ENCODE measurements at places on chromosomes 4 and X.
A peak's percentile ranks its signal among the peaks of the same experiment; 100 is the strongest.

DNA sequence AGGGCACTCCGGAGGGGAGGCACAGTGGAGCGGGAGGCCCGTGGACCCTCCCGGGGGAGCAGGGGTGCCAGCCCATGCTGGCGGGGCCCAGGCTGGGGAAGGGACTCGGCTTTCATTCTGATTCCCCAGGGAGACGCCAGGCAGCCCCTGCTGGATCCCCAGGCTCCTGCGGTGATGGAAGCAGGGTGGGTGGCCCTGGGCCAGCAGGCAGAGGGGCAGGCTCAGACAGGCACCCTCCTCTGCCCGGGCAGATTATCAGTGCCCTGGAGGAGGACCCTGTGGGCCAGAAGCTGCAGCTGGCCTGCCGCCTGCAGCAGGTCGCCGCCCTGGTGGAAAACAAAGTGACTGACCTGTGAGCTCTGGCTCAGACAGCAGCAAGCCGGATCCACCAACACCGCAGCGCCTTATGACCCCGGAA is 2.1 kb upstream of the SRPK3 start:
- H3K27me3 ChIP-seq, result peaks cover 9% of the 10 kb centered on the region
- no peak overlapping the region for H3K27ac ChIP-seq
- peaks cover 2% of the 10 kb centered on the region for H3K4me1 ChIP-seq
- peaks cover 2% of the 10 kb centered on the region for H3K36me3 ChIP-seq
- H3K4me3 ChIP-seq, result no peak overlapping the region

GRCh38 chrX:118114971-118115370 is 1.6 kb downstream of the KLHL13 start:
- no peak overlapping the region for H3K27ac ChIP-seq
- H3K4me1 ChIP-seq, result peaks cover 3% of the 10 kb centered on the region
- no peak overlapping the region for H3K4me3 ChIP-seq
- H3K27me3 ChIP-seq, result peaks cover 18% of the 10 kb centered on the region
- peaks cover 4% of the 10 kb centered on the region for H3K36me3 ChIP-seq
- DNase-seq, result no peak

DNA sequence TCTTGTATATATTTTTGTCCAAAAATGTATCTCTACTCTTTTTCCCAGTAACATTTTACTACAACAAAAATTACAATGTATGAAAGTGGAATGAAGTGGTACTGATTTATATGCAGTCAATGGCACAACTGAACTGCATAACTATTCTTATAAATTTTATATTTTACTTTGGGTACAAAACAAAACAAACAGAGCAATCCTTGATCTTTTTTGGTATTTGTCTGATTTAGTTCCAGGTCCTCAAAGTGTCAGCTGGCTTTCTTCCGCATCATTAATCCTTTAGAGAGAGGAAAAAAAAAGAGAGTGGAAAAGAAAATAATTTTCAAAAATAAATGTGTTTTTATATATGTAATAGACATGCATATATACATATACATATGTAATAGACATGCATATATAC is 252.4 kb upstream of the SLIT2 start:
- H3K27me3 ChIP-seq, result no peaks in the 10 kb centered on the region
- no peak overlapping the region for H3K27ac ChIP-seq
- no peaks in the 10 kb centered on the region for H3K4me1 ChIP-seq
- no peaks in the 10 kb centered on the region for H3K36me3 ChIP-seq
- DNase-seq, result no peak
- H3K4me3 ChIP-seq, result no peak overlapping the region

DNA sequence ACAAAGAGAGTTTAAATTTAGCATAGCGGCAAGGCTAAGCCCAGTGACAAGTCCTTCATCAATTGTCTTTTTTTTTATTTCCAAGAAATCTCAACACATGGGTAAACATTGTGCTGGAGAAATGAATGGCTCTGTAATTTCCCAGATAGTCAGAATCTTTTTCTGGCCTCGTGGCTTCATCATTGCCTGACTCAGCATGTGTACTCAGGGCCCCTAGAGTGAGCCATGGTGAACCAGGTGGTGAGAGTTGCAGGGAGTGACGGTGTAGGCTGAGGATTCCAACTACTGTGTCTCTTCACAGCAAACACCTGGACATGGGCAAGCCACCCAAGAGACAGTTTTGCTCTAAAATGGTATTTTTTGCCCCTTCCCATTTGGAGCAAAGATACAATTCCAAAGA is 43.1 kb upstream of the UCP1 start:
- no peak overlapping the region for H3K4me3 ChIP-seq
- H3K27ac ChIP-seq, result no peak overlapping the region
- peaks cover 2% of the 10 kb centered on the region for H3K4me1 ChIP-seq
- H3K27me3 ChIP-seq, result peaks cover 22% of the 10 kb centered on the region
- no peak for DNase-seq

- H3K4me3 ChIP-seq, result no peak overlapping the region
- no peaks in the 10 kb centered on the region for H3K4me1 ChIP-seq
- H3K36me3 ChIP-seq, result no peaks in the 10 kb centered on the region
- no peak for DNase-seq
Measured at GRCh38 chr4:181569553-181569952, 673.6 kb upstream of the TENM3 start.

- no peak overlapping the region for H3K27ac ChIP-seq
- H3K27me3 ChIP-seq, result peaks cover 5% of the 10 kb centered on the region
- no peak overlapping the region for H3K4me3 ChIP-seq
- DNase-seq, result no peak
Measured at GRCh38 chrX:123425471-123425870, 241.4 kb downstream of the GRIA3 start.

GRCh38 chr4:163665521-163666331 is 171.2 kb downstream of the TMA16 start:
- H3K36me3 ChIP-seq, result peaks cover 2% of the 10 kb centered on the region
- DNase-seq, result no peak
- H3K27ac ChIP-seq, result peak overlapping the region; percentile 85
- peaks cover 33% of the 10 kb centered on the region for H3K4me1 ChIP-seq
- no peak overlapping the region for H3K4me3 ChIP-seq

DNA sequence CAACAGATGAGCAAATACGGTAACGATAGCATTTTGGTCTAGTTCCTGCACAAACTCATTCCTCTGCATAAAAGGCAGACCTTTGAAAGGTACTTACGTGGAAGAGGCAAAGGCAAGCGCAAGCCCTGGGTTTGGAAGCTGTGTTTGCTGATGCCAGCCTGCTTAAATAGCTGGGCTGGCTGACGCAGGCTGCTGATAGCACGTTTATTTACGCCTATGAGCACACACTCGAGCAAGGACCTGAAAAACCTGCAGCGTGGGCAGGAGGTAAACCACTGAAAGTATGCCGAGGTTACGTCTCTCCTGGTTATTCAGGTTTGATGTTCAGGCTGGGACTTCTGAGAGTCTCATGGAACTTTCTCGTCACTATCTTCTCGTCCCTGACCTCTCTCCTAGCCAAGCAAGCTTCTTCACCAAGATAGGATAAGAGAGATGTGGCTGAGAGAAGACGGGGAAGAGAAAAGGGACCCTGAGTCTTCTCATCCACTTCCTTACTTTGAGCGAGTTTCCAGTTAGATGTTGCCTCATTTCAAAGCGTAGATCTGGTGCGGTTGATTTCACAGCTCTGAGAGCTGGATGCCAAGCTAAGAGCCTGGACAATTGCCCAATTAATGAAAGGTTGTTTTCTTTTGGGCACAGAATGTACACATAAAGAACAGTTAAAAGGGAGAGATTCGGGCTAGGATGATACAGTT is at the start of gene HOPX:
TSS of gene HOPX (minus strand) at position 139 of the 695 bp plus-strand sequence. CDS start 23,480 bp downstream, outside the sequence.
- peak within 1 kb of the TSS; percentile 81 for H3K4me3 ChIP-seq
- no peak for DNase-seq
- peak within 1 kb of the TSS; percentile 79 for H3K27ac ChIP-seq
- peaks cover 53% of the 10 kb centered on the region for H3K27me3 ChIP-seq

DNA sequence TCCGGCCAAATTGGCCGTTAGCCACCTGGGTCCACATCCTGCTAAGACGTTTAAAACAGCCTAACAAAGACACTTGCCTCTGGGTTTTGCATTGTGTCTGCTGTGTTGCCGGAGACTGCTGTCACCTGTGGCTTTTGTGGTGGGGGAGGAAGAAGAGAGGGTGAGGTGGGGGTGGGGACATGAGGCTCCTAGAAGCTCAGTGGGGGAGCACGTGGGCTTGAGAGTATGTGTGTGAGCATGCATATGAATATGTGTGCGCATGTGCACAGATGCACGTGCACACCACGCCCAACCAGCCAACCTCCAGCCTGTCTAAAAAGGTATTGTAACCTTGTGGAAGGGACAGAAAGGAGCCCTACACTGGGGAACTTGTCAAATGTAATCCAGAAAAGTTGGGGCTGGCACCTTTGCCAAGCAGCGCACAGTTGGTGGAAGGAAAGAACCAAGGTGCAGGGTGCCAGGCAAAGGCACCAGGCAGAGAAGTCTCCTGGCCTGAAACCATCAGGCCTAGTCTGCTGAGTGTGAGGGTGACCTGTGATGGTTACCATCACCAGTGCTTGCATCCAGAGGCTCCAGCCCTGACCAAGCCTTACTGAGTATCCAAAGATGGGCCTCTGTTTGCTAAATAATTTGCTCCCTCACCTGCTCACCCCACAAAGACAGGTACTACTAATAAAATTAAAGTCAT is 10.1 kb upstream of the SASH3 start:
- H3K4me3 ChIP-seq, result peak overlapping the region; percentile 31
- H3K36me3 ChIP-seq, result no peaks in the 10 kb centered on the region
- H3K27me3 ChIP-seq, result no peaks in the 10 kb centered on the region
- peaks cover 24% of the 10 kb centered on the region for H3K4me1 ChIP-seq
- DNase-seq, result peak; percentile 63

DNA sequence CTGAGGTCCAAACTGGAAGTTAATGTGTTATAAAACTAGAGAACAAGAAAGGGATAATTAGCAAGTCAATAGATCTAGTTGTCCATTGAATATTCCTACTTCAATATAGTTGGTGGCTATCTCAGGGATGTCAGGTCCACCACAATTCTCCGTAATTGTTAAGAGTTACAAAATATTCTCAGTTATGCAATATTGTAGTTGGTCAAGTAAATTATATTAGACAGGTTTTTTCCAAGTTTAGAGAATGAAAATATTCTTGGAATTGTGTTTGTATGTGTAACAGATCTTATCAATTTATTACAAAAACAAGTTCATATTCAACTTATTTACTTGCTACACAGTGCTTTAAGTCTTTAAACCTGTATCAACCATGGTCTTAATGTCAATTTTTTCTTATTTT is 547.4 kb downstream of the SPRY1 start:
- H3K4me3 ChIP-seq, result no peak overlapping the region
- H3K27me3 ChIP-seq, result no peaks in the 10 kb centered on the region
- no peak overlapping the region for H3K27ac ChIP-seq

DNA sequence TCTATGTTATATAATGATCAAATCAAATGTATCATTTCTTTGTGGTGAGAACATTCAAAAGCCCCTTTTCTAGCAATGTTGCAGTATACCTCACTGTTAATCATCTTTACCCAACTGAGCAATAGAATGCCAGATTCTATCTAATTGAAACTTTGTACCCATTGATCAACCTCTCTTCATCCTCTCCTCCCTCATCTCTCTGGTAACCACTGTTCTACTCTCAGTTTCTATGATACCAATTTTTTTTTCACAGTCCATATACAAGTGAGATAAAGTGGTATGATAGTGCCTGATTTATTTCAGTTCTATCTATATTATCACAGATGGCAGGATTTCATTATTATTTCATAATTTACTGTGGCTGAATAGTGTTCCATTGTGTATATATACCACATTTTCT is 209.8 kb downstream of the SPCS3 start:
- no peaks in the 10 kb centered on the region for H3K27me3 ChIP-seq
- no peak overlapping the region for H3K27ac ChIP-seq
- no peak for DNase-seq
- H3K4me1 ChIP-seq, result no peaks in the 10 kb centered on the region
- H3K4me3 ChIP-seq, result no peak overlapping the region

DNA sequence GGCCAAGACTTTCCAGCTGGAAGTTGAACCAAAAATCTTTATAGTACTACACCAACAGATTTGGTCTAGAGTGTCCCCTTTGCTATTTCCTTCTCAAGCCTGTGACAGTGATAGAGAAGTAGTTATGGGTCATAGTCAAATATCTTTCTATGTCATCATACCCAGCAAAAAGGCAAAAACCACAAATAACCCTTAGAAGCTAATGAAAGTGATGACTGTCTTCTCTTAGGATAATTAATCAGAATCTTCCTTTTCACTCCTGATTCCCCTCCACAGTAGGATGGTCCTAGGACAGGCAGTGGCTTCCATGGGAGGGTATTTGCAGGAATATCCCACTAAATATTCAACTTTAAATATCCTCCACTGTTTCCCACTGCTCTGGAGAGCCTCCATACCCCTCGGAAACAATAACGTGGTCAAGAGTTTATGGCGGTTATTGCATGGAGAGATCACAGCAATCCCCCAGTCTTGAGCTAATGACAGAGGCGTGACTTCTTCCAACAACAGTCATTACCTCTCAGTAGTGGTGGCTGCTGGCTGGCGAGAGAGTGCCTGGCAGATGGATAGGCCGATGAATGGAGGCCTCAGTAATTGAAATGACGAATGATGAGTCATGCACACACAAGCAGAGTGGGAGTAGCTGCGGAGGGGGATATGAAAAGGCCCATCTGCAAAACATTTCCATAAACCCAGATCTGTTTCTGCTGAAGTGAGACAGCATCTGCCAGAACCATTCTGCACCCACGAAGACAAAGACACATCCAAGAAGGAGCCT is 154.9 kb downstream of the STK32B start:
- no peak for DNase-seq
- no peak overlapping the region for H3K27ac ChIP-seq
- no peaks in the 10 kb centered on the region for H3K4me1 ChIP-seq
- no peaks in the 10 kb centered on the region for H3K27me3 ChIP-seq
- H3K4me3 ChIP-seq, result no peak overlapping the region

DNA sequence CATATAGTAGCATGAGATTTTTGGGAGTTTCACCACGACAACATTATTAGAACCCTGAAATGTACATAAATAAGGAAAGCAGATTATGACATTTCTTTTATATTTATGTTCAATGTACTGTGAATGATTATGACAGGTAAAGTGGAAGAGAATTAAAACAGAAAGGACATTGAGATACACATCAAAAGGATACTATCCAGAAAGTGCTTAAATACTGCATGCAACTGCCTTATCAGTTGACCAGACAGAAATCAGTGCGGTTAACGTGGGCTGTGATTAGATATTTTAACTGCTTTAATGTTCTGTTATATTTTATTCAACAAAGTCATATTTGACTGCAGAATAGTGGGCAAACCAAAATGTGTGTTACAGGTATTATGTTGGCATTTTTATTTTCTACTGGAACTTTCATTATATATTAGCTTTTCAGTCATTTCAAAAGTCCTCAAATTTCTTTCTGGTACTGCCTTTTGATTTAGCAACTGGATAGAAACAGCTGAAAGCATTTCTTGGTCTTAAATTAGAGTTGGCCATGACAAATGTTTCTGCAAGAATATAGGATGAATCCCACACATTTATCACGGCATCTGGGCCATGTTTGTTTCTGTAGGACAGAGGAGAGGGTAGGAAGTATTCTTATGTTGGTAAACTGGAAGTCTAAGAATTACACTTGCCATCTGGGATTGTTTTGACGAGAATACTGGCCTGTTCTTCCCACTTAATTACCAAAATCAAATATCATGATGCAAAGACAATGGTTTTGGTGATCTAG is 255.2 kb downstream of the SLC39A8 start:
- H3K4me3 ChIP-seq, result no peak overlapping the region
- no peak overlapping the region for H3K27ac ChIP-seq
- DNase-seq, result no peak
- no peaks in the 10 kb centered on the region for H3K36me3 ChIP-seq
- H3K4me1 ChIP-seq, result no peaks in the 10 kb centered on the region

Measured in T-helper 17 cell (primary cell).